Naive B cell (primary cell): ENCODE measurements at places on chromosomes 12 and 14. TPM values are rescaled to one million over a fixed set of nuclear protein-coding genes. Genes with fewer than 3 reads are reported as not detected.

DNA sequence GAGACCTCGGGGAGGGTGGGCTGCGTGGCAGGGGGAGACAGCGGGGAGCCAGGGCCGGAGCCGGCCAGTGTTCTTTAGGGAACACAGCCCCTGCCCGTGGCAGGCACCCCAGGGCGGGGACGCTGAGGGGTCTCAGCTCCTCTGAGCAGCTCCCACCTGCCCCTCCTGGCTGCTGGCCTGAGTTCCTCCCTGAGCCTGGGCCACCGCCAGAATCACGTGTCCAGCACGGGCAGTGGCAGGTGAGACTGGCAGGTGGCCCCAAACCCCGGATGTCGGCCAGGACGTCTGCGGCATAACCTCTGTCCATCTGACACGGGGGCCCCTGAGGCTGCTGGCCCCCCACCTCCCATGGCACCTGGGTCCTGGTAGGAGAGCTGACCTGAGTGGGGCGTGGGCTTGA is 25.1 kb downstream of the NOC4L start:
- H3K27me3 ChIP-seq: peaks cover 13% of the 10 kb centered on the region
- DNase-seq: no peak
- H3K4me3 ChIP-seq: no peak overlapping the region
- no peaks in the 10 kb centered on the region for H3K36me3 ChIP-seq
- no peak overlapping the region for H3K27ac ChIP-seq
- H3K4me1 ChIP-seq: peaks cover 13% of the 10 kb centered on the region

DNA sequence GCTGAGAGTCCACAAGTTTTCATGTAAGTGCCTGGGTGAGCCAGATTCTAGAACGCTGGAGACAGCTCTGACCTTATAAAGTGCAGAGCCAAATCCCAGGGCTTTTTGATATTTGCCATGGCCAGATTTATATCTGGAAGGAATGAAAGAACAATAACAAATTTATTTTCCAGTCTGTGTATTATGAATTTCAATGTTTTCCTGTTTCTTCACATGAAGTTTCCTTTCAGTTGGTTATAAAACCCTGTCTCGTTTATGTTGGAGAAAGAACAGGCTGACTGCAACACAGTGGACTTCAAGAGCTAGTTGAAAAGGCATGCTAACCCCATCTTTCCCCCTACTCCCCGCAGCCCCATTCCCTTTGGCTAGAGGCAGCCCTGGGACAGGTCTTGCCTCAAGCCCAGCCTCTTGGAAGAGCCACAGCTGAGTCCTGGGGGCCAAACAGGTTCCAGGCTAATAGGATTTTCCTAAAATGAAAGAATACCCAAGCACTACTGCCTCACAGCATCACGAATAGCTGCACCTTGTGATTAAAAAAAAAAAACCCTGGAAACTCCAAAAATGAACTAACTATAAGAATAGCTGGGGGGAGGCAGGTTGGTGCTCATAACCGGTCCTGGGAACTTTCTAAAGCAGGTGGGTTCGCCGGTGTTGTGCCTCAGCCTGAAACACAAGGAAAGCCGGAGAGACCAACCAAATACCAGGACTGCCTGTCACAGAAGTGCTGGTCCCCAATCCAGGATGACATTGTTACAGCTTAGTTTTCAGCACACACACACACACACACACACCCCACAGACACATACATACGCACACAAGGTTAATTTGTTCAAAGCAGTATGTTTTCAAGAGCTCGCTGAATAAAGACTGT is 1.5 kb downstream of the FBLN5 start:
- H3K36me3 ChIP-seq: peaks cover 3% of the 10 kb centered on the region
- peaks cover 8% of the 10 kb centered on the region for H3K4me1 ChIP-seq
- no peak for DNase-seq
- H3K4me3 ChIP-seq: peak overlapping the region; percentile 86

GRCh38 chr14:103518422-103519042 is 4.1 kb downstream of the CKB start:
- H3K4me1 ChIP-seq: peaks cover 11% of the 10 kb centered on the region
- H3K4me3 ChIP-seq: no peak overlapping the region
- peak; percentile 46 for DNase-seq
- no peaks in the 10 kb centered on the region for H3K36me3 ChIP-seq
- peaks cover 9% of the 10 kb centered on the region for H3K27me3 ChIP-seq

CFAP73 gene
- polyA plus RNA-seq: not detected

DNA sequence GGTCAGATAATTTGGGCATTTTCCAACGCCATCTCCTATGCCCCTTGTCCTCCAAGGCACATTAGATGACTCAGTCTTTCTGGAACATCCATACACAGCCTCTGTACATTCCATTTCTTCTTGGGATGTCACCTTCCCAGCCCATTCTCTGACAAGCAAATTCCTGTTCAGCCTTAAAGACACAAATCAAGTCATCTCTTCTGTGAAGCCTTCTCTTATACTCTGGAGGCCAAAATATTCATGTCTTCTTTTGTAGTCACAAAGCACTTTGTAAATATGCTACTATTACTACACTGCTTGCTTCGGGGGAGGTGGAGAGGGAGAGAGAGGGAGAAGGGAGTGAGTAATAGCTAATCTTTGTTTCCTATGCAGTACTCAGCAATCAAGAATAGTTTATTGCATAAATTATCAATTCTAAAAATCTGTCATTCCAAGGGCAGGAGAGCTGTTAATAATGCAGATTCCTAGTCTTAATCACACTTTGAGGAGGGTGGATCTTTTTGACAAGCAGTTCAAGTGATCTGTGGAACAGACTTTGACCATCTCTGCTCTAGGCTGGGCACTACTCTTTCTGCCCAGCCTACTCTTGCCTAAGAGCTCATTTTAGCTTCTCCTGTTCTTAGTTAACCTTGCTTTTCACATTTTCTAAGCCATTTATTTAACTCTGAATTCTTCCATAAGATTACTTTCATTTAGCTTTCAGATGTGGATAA is 27.9 kb downstream of the KCNMB4 start:
- H3K27me3 ChIP-seq: no peaks in the 10 kb centered on the region
- H3K36me3 ChIP-seq: peaks cover 8% of the 10 kb centered on the region
- no peak overlapping the region for H3K4me3 ChIP-seq
- no peak overlapping the region for H3K27ac ChIP-seq

OAS3 gene
- 6.1 TPM for polyA plus RNA-seq

DNA sequence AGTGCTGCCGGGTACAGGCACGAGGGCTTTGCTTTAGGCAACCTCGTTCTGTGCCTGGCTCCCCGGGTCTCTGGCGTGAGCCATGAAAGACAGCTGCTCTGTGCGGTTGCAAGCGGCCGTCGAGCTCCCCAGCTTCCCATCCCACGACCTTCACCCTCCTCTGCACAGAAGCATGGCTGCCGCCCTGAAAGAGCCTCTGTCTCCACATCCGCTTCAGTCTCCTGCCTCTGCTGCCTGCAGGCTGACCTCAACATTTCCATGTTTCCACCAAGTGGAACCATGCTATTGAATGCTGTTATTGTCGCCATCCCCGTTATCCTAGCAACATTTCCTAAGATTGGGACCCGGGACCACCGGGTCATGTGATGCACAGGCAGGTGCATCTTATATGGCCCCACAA is 57.1 kb downstream of the KDM2B start:
- H3K27me3 ChIP-seq: no peaks in the 10 kb centered on the region
- H3K27ac ChIP-seq: no peak overlapping the region
- DNase-seq: no peak
- peaks cover 21% of the 10 kb centered on the region for H3K4me1 ChIP-seq
- no peak overlapping the region for H3K4me3 ChIP-seq

- H3K27me3 ChIP-seq: no peaks in the 10 kb centered on the region
- H3K36me3 ChIP-seq: no peaks in the 10 kb centered on the region
- H3K4me1 ChIP-seq: no peaks in the 10 kb centered on the region
Observed at GRCh38 chr12:16473610-16474326, 126.3 kb downstream of the MGST1 start.

GRCh38 chr14:90381999-90382451 is 14.8 kb upstream of the CALM1 start:
- no peaks in the 10 kb centered on the region for H3K27me3 ChIP-seq
- no peak overlapping the region for H3K4me3 ChIP-seq
- no peak for DNase-seq
- no peaks in the 10 kb centered on the region for H3K4me1 ChIP-seq

GRCh38 chr12:55849616-55850343 is 7.0 kb upstream of the MMP19 start:
- no peak for DNase-seq
- H3K4me3 ChIP-seq: no peak overlapping the region
- peaks cover 19% of the 10 kb centered on the region for H3K27me3 ChIP-seq
- peak overlapping the region; percentile 72 for H3K27ac ChIP-seq
- H3K36me3 ChIP-seq: no peaks in the 10 kb centered on the region

GRCh38 chr12:73585136-73585535 is 952.5 kb upstream of the ATXN7L3B start:
- no peak overlapping the region for H3K4me3 ChIP-seq
- no peaks in the 10 kb centered on the region for H3K27me3 ChIP-seq
- no peak overlapping the region for H3K27ac ChIP-seq
- H3K4me1 ChIP-seq: no peaks in the 10 kb centered on the region
- no peak for DNase-seq

FBLN5 gene
- 0.39 TPM for polyA plus RNA-seq

GRCh38 chr14:32434880-32435279 is 105.8 kb downstream of the AKAP6 start:
- no peaks in the 10 kb centered on the region for H3K27me3 ChIP-seq
- peaks cover 68% of the 10 kb centered on the region for H3K4me1 ChIP-seq
- H3K27ac ChIP-seq: peak overlapping the region; percentile 34
- H3K4me3 ChIP-seq: peak overlapping the region; percentile 92
- H3K36me3 ChIP-seq: no peaks in the 10 kb centered on the region

DNA sequence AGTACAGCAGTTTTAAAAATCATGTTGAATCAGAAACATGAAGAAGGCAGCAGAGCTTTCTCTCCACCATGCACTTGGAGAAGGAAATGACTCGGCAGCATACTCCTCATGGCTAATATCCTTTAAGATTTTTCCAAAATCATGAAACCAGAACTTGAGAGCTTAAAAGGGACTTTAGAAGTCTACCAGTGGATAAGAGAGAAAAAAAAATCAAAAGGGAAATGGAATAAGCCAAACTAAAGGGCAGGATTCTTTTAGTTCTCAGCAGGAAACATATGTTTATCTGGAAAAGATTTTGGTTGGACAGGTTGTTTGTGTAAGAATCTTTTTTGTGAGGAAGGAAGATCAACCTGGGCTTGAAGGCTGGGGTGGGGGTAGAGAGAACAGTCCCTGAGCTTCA is 111.8 kb downstream of the PRKCH start:
- H3K27me3 ChIP-seq: no peaks in the 10 kb centered on the region
- no peak overlapping the region for H3K4me3 ChIP-seq
- no peak for DNase-seq
- H3K4me1 ChIP-seq: no peaks in the 10 kb centered on the region
- no peaks in the 10 kb centered on the region for H3K36me3 ChIP-seq

- H3K27ac ChIP-seq: no peak overlapping the region
- H3K36me3 ChIP-seq: no peaks in the 10 kb centered on the region
- peaks cover 7% of the 10 kb centered on the region for H3K27me3 ChIP-seq
- H3K4me3 ChIP-seq: no peak overlapping the region
Observed at GRCh38 chr14:67417633-67418032, 5.7 kb upstream of the PLEK2 start.

- DNase-seq: no peak
- H3K27me3 ChIP-seq: peaks cover 21% of the 10 kb centered on the region
- H3K36me3 ChIP-seq: no peaks in the 10 kb centered on the region
- no peak overlapping the region for H3K27ac ChIP-seq
Observed at GRCh38 chr14:21048638-21049037, 6.5 kb downstream of the RNASE7 start.

DNA sequence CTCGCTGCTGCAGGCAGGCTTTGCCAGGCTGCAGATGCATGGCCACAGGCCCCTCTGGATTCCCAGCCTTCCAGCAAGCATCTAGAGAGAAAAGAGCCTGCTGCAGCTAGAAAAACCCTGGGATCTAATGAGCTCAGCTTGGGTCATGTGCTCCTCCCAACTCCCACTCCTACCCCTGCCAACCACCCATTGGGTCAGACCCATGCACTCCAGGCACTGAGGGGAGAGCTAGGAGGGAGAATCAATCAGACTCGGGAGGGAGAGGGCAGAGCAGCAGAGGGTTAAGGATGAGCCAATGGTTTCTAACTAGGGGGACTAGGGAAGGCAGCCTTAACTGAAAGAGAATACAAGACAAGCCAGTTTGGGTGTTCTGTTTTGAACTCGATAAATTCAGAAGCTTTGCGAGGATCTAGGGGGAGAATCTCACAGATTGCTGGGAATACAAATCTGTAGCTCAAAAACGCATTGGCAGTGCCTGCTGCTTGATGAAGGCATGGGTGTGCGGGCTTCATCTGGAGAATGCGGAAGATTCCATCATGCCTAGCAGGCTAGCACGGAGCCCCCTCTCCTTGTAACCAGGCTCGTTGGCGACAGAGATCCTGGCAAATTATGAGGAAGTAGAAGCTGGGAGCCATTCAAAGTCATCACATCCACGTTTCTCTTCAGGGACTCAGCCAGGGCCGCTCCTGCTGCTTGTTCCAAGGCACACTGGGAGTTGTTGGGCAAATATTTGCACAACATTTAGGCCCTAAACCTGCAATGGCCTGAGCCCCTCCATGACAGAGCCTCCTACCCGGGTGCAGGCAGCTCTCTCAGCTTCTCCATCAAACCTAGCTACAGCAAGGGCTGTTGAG is 56.4 kb downstream of the VCPKMT start:
- H3K27me3 ChIP-seq: no peaks in the 10 kb centered on the region
- no peak for DNase-seq
- no peaks in the 10 kb centered on the region for H3K36me3 ChIP-seq

GRCh38 chr12:6374786-6375160 is 590 bp downstream of the SCNN1A start:
- H3K36me3 ChIP-seq: no peaks in the 10 kb centered on the region
- no peak overlapping the region for H3K27ac ChIP-seq
- DNase-seq: no peak
- peaks cover 71% of the 10 kb centered on the region for H3K27me3 ChIP-seq
- H3K4me3 ChIP-seq: no peak overlapping the region
- no peaks in the 10 kb centered on the region for H3K4me1 ChIP-seq

PARP2 gene
- 12.8 TPM for polyA plus RNA-seq

THTPA gene
- polyA plus RNA-seq: 17.7 TPM

PPP1R1A gene
- polyA plus RNA-seq: not detected

DNA sequence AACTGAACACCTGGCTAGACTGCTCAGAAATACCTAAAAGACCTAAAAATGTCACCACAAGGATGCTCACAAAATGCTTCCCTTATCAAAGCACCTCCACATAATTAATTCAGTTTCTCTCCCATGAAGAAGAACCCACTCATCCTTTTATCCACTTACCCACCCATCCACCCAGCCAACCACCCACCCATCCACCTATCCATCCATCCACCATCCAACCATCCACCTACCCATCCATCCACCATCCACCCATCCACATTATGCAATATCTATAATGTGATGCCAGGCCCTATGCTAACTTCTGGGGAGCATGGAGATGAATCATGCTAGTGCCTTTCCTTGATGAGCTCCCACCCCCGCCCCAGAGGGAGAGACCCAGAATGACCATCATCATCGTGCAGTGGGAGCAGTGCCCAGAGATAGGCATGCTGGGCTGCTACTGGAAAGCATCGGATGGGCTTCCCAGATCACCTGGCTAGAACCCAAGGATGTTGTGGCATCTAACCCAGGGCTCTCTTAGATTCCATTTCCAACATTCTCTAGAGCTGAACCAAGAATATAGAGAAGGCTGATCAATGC is 166.6 kb downstream of the TTC7B start:
- no peaks in the 10 kb centered on the region for H3K36me3 ChIP-seq
- no peak for DNase-seq
- no peaks in the 10 kb centered on the region for H3K4me1 ChIP-seq
- H3K27ac ChIP-seq: no peak overlapping the region
- no peak overlapping the region for H3K4me3 ChIP-seq
